ENCODE measurements at places on chromosomes 6 and 20.

DNA sequence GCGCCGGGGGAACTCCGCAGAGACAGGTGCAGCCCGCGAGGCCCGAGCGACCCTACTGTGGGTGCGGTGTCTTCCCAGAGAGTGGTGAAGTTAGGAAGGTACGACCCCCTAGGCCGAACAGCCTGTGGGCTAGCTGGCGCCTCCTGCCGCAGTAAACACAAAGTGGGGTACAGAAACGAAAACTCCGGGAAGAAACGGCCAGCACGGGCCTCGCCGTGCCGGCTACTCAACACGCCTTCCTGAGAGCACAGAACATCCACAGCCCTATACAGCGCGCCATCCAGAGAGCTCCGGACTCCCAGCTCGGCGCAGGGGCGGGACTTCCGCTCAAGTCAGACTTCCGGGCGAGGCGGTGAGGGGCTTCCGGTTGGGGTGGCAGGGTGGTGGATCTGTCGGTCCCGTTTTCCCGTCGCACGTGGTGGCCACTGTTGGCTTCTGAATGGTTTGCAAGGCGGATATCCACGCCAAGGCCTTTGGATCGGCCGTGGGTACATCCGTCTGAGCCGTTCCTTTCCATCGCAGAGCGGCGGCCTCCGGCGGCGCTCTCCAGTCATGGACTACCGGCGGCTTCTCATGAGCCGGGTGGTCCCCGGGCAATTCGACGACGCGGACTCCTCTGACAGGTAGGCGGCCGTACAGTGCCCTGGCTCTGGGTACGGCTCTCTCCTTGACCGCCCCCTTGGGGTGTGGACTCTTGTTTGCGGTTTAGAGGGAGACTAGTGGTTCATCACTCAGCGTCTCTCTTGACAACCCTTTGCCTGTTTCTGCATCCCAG lies at the start of the genes CAGE1 and RIOK1:
Gene CAGE1, minus strand, starts transcription at position 292 of the 775 bp plus-strand sequence. CDS start 2,569 bp downstream, outside the sequence.
Gene RIOK1, plus strand, starts transcription at position 358 of the 775 bp plus-strand sequence. Its CDS starts 195 bp downstream, at position 553.
- DNase-seq, result peak; percentile 95

- no peak for DNase-seq
Measured at GRCh38 chr6:167398214-167399050, 73.5 kb downstream of the TTLL2 start.

DNA sequence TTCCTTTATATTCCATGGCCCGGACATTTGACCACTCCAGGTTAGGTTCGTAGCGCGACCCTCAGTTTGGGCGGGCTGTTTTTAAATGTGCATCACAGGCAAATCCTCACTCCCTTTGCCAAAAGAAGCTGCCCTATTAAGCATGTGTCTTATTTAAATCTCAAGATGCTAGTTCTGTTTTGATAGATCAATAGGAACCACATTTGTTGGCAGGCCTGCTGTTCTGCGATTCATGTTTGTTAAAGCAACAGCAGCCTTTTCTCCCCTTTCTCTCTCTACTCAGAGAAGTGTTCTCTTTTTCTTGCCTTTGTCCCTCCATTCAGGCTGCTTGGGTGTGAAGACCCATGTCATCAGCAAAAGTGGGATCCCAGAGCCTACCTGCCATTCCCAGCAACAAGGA lies 212.0 kb upstream of the SSTR4 start:
- no peak for DNase-seq

- no peak for DNase-seq
Measured at GRCh38 chr6:18160911-18161310, 5.7 kb downstream of the KDM1B start.

GRCh38 chr6:105650347-105650746 lies 247.5 kb upstream of the PREP start:
- DNase-seq, result no peak

DNA sequence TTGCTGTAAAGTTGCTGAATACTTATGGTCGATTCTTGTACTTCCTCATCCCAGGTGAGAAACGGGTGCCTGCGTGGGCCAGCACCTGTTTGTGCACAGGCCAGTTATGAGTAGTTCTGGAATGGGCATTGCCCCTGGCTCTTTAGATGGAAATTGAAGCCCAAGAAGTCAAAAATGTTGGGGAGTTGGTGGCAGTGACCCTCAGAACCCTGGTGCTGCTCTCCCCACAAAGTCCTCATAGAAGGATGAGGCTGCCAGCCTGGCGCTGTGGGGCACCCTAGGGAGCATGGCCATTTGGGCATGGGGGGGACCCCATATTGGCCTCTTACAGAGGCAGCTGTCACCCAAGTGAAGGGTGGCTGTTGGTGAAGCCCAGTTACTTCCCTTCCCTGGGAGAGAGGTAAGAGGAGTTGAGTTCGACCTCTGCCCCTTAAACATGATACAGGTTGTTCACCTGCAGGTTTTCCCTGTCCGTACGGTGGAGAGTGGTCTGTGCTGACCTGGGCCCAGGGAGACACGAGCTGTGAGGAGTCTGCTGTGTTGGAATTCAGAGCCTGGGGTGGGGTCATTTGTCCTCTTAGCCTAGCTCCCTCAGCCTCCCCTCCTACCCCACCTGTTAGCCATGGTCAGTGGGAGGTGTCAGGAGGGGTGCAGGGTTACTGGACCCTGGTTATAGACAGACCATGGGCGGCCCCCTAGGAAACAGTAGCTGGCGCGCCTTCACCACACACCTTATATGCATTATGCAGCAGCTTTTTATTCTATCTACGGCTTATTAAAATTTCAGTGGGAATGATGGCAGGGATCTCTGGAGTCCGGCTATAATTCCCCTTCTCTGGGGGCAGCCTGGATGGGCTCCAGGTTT lies 4.9 kb downstream of the HMGA1 start:
- no peak for DNase-seq

- DNase-seq, result no peak
Measured at GRCh38 chr6:14881398-14881797, 364.5 kb upstream of the JARID2 start.

- DNase-seq, result no peak
Measured at GRCh38 chr6:150741633-150742200, 123.8 kb upstream of the MTHFD1L start.

DNA sequence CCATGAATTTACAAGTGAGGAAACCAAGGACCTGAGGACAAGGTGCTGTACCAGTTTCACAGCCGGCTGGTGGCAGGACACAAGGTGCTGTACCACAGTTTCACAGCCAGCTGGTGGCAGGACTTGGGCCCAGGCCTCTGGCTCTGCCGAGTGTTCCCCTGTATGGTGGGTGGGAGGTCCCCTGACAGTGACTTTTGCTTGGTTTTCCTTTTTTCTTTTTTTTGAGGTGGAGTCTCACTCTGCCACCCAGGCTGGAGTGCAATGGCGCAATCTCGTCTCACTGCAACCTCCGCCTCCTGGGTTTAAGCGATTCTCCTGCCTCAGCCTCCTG lies 212.4 kb downstream of the LY86 start:
- DNase-seq, result no peak
